ENCODE measurements at places on chromosomes 5 and 9.
A peak's percentile ranks its signal among the peaks of the same experiment; 100 is the strongest.

DNA sequence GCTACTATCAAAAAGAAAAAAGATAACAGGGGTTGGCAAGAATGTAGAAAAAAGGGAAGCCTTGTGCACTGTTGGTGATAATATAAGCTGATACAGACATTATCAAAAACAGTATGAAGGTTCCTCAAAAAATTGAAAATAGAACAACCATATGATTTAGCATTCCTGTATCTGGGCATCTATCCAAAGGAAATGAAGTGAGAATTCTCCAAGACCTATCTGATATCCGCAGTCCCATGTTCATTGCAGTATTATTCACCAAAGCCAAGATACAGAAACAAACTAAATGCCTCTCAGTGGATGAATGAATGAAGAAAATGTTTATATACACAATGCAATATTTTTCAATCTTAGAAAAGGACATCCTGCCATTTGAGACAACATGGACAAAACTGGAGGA, 1943.3 kb downstream of the MAT2B start:
- DNase-seq: no peak

- DNase-seq: no peak
Measured at GRCh38 chr5:63803165-63803564, 159.1 kb downstream of the HTR1A start.

GRCh38 chr5:2153350-2153749, 270.6 kb upstream of the IRX4 start:
- DNase-seq: no peak

DNA sequence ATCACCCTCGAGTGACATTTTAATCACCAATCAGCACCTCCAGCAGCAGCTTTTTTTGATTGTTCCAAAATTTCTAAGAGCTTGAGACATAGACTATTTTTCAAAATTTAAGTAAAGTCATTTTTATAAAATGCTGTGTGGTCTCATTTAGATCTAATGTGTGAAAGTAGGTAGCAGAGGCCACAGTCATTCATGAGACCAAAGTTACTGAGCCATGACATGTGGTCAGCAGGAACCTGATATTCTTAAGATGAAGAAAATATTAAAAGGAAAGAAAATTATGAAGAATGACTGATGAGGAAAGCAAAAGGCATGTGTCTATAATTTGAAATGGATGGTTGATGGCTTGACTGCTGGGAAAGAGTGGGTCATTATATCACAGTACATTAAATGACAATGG, 7.2 kb downstream of the FREM1 start:
- DNase-seq: no peak

GRCh38 chr5:164763206-164763605, 1257.8 kb downstream of the MAT2B start:
- no peak for DNase-seq

DNA sequence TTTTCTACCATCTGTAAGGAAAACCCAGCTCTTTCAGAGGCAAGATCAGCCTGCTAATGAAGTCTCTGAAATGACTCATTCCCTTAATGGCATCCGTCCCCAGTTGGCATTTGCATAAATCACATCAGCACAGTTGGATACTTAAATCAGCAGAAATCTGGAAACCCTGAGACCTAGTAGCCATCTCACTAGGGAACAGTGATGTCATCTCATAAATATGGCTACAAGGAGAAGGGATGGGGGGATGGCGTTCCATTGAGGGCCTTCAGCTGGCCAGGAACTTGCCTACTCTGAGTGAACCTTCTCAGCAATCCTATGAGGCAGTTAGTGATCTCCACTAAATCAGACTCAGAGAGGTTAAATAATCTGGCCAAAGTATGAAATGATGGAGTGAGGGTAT, 81.8 kb downstream of the CMYA5 start:
- peak; percentile 5 for DNase-seq

GRCh38 chr5:1963358-1963757, 80.6 kb upstream of the IRX4 start:
- no peak for DNase-seq

DNA sequence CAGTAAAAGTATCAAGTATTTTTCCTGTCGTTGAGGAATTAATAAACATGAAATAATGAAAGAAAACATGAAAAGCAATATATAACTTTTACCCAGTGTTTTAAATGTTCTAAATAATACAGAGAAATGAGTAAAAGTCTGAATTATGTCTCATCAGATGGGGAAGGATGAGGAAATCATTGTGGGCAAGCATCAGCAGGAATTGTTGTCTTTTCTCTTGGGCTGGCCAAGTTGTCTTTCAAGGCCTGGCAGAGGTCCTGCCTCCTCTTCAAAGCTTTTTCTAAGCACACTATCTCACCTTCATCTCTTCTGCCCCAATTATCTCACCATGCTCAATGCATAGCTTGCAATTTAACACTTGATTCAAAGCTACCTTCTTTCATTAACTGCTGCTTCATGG, 41.9 kb downstream of the MOCS2 start:
- peak; percentile 65 for DNase-seq

GRCh38 chr5:148991566-148991965, 71.3 kb downstream of the SH3TC2 start:
- no peak for DNase-seq

- peak; percentile 48 for DNase-seq
Measured at GRCh38 chr5:14545308-14545707, 36.3 kb upstream of the OTULINL start.

DNA sequence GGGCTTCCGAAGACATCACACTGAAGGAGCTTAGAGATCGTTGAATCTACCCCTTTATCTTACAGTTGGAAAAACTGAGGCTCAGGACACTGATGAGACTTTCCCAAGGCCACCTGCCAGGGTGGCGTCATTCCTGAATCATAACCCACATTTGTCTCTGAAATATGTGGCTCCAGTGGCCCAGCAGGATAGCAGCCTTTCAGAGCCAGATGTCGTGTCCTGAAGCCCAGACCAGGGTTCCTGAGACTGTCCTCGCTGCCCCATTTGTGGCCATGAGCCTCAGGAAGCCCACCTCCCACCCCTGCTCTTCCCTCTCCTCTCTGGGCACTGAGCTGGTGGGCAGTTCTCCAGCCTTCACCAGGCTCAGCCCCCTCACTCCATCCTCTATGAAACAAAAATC, 2.4 kb downstream of the HMCN2 start:
- no peak for DNase-seq

DNA sequence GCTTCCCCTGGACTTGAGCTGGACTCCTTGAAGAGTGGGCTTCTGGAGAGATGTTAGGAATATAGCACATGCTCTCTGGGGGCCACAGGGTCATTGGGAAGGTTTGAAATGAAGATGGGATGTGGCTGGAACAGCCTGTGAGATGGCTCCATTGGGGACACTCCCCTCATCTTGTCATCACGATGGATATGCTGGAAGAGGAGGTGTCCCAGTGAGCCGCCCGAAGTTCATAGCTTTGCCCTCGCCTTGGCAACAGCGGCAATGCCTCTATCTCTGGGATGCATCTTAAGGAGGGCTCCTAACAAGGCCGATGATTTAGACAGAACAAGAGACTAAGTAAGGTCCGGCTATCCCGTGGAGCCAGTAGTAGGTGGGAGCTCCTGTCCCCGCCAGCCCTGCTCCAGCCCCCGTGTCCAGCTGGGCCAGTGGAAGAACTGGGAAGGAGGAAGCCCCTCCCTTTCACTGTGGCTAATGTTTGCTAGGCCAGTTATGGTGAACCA, 23.9 kb downstream of the AMBP start:
- no peak for DNase-seq

DNA sequence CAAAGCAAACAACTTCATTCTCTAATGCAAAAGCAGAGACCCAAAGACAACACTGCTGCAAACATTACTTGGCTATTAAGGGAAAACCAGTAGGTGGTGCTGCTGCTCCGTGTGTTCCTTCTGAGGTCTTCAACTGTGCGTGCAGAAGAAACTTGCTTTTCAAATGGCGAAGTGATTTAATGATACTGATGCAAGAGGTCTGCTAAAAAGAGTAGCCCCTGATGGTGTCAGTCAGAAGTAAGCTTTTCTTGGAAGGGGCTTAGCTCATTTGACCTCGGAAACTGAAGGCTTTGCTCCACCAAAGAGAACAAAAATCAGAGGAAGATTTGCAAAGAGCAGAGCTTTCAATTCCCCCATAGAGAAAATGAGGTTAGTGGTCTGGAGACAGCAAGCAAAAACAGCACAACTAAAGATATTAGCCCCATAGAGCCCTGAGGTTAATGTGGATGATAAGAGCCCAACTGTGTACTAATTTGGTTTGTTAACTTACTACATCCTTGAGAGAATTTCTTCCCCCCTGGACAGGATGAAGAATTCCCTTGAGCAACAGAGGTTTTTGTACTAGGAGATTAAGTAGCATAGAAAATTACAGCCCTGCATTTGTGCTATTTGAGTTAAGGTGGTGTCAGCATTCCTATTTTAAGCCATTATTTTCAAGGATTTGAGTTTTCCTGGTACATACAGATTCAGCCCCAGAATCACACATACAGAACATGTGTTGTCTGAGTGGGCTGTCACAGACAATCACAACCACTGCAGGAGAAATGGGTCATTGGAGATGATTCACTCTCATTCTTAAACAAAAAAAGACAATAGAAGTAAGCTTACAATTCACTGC, 153.2 kb upstream of the C9orf72 start:
- DNase-seq: peak; percentile 47

- no peak for DNase-seq
Measured at GRCh38 chr9:134393582-134394280, 67.5 kb downstream of the RXRA start.

DNA sequence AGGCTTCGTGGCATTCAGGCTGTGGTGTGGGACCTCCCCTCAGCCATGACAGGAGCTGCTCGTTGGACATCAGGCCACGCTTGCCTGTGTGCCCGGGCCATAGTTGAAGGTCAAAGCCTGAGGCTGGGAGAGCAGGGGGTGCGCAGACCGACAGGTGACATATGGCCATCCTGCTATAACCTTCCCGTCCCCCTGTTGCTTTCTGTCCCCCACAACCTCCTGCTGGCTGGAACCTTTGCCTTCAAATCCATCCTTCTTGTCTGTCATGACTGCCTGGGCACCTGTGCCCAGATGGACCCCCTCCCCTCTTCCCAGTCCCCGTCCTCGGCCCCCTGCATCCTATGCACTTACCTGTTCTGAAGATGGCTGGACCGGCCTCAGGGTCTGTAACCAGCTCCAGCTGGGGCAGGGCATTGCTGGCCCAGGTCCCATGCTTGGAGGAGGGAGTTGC, 83.2 kb downstream of the WNK2 start:
- no peak for DNase-seq

DNA sequence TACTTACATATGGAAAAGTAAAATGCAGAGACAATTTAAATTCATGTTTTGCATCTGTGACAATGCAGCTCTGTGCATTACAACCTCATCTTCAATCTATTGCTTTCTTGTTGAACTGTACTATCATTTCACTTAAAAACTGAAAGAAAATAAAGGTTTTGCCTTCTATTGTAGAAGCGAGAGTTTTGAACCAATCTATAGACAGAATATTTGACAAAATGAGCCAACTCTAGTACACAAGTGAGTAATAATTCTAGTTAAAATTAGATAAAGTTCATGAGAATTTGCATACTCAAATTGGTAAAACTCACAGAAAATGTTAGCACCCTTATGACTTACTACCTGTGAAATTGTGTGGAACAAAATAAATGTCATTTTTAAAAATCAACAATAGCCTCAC, 123.7 kb downstream of the EDIL3 start:
- no peak for DNase-seq

DNA sequence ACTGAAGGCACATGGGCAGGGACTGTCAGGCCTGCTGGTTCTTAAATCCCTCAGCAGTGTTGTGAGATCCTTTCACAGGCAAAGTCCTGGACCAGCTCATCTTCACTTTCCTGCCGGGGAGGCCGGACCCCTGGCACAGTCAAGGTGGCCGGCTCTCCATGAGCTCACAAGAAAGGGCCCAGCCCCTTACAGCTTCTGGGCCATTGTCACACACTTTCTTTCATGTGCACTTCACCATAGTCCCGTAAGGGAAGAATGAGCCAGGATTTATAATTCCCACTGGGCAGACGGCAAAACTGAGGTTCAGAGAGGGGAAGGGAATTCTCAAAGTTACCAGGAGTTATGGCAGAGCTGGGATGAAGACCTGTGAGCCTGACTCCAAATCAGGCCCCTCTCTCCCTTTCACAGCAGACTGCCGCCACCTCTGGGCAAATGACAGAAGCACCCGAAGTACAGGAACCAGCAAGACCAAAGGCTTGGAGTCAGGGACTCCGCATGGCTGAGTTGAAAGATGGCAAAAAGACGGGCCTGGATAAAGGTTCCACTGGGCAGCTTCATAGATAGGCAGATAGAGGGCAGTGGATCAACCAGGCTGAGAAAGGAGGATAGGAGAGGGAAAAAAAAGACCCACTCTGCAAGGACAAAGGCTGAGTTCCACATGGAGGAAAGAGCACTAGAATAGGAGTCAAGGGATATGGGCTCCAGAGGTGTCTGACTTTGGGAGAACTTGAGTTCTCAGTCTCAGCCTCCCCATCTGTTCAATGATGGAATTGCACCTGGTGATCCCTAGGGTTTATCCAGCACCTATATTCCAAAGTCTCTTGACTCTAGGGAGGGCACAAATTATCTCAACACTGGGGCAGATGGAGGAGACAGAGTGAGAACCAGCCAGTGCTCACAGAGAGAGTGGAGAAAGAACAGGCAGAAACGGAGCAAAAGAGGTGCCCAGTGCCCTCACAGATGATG, 128.7 kb downstream of the PAX5 start:
- no peak for DNase-seq

DNA sequence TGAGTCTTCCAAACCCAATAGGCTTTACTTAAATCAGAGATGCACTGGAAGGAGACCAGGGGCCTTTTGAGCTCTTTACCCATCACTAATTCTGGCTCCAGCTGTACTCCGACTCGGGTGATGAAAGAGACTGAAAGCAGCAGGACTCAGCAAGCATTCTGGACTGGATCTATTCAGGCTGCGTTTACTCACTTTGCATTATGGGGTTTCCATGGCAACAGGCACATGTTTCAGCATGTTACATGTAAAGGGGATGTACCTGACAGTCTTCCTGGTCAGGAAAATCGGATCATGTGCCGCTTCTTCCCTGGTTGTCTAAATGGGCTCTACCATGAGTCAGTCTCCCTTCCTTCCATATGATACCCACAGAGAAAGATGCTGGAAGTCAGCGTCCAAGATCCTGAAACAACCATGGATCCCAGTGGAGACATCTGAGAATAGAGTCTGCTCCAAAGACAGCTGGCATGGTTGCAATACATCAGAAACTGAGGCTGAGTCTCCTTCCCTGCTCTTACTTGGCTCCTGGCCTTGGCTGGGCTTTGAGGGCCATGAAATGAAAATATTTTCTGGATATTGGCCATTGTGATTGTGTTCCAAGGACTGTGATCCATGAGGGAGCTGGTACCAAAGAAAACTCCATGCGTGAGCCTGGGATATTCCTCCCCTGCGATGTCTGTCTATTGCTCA, 102.5 kb upstream of the TNC start:
- DNase-seq: no peak

Measured in amniotic epithelial cell (primary cell).